ENCODE measurements at places on chromosomes 3 and 15.

DNA sequence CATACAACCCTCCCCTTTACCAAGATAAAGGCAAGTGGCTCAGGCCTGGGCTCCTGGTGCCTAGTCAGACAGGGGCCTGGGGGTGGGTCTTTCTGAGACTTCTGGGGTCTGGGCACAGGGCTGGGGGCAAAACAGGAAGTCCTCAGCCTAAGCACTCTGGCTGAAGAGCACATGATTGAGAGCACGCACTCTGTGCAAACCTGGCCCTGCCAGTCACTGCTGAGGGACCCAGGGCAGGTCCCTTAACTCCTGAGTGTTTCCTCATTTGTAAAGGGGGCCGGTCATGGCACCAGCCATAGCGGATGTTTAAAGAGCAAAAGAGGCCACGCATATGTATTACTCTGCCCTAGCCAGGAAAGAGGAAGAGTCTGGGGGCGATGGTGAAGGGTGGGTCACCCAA, 16.0 kb downstream of the TKT start:
- no peak for DNase-seq

- DNase-seq, result no peak
These were observed 24.3 kb upstream of the GPR171 start for GRCh38 chr3:151227266-151227806.

- peak; percentile 8 for DNase-seq
These were observed 2.1 kb upstream of the RHO start for GRCh38 chr3:129526121-129526900.

- DNase-seq, result no peak
These were observed 23.5 kb upstream of the SLC15A2 start for GRCh38 chr3:121870717-121871116.

- no peak for DNase-seq
These were observed 56.0 kb downstream of the KAT2B start for GRCh38 chr3:20096135-20096685.

DNA sequence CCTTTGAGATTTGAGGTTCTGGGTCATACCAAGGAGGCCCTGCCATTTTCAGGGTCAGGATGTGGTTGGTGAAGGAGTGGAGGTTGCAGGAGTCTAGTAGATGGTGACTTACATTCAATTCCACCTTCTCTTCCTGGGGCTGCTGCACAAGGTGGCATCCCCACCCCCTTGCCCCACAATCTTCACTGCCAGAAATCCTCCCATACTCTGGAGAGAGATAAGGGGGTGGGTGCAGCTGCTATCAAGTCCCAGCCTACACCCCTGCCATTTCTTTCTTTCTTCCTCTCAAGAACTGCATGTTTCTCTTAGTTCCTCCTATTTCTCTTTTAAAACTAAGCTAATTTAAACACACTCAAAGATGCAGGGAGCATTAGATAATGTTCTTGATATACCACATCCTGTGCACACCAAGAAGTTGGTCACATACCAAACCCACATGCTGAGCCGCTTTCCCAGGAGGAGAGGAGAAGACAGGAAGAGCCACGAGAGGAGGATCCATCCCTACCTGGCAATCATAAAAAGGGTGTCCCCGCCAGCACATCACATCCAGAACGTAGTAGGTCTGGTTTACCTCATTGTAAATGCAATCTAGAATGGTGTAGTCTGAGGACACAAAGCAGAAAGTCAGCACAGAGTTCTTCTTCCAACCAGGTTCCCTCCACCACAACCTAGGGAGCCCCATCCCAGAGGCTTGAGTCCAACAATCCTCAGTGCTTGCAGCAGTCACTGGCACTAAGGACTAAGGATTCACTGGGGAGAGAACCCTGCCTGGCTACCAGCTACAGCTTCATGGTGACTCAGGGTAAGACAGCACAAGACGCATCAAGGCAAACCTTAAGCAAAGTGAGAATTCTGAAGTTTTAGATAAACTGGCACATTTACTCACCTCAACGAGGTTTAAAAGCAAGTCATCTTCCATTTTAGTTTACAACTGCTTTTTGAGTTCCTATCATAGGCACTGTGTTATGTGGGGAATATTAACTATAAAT, 18.5 kb downstream of the SNUPN start:
- peak; percentile 36 for DNase-seq

GRCh38 chr3:101673953-101674352, 3.0 kb downstream of the ZBTB11 start:
- DNase-seq, result no peak

GRCh38 chr3:148455098-148455497, 242.6 kb upstream of the AGTR1 start:
- DNase-seq, result no peak

DNA sequence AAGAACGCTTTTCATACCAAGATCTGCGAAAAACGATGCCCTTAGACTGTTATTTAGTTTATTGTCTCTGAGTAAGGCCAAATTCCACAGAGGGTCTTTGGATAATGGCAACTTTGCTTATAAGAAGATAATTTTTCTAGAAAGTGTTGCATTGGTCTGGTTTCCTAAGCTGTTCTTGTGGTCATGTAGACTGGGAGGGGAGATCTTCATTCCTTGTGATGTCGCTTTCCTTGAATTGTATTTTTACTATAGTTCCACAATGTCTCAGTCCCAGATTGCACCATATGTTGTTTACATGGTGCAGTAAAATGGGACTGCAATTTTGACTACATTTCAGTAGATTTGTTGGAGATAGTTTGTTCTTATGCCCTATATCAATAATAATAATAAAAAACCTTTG, 28.8 kb upstream of the ST3GAL6 start:
- DNase-seq, result no peak

DNA sequence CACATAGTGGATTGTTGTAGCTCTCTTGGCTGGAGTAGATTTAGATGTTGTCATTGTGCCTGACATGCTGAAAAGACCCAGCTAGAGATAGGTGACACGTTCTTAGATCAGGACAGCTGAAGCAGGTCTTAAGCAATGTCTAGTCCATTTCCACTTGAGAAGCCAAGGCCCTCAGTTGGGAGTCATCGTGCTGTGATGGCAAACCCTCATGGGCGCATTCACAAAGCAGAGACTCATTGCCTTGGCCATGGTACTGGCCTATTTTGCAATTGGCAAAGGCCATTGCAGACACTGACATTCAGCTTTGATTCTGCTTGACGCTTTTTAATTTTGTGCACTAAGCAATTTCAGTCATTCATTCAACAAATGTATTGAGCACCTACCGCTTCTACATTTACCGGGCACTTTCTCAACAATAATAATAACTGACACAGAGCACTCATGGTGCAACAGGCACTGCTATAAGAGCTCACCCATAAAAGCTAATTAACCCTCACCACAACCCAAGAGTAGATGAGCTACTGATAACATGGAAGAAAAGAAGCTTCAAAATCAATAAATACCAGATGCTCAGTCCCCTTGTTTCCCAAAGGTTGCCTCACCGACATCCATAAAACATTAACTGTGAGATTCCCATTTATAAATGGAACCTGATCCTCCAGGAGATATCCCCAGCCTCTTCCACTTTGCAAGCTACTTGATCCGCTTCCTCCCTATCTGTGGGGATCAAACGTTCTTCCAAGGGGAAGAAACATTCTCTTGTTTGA, 200.1 kb downstream of the TLE3 start:
- no peak for DNase-seq

DNA sequence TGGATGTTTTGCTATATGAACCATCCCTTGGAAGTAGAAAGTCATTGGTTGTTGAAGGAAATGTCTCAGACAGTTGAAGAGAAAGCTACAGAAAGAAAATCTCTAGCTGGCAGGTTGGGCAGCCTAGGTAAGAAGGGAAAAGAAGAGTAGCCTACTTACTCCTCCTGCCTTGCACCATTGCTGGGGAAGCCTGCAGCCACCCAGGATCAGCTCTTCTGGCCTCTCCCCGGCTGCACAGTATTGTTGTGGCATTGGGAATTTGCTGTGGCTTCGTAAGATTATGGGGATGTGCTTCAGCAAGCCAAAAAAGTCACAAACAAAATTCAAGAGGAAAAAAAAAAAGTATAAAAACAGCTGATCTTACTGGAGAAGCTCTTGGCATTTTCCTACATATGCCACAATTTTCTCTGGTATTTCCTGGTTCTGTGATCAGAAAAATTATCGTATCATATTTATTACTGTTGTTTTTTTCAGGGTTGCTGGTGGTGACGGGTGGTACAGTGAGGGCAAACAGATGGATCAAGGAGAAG, 154.2 kb downstream of the TIGIT start:
- no peak for DNase-seq

GRCh38 chr3:44442596-44443309, 34.7 kb downstream of the ZNF445 start:
- no peak for DNase-seq

GRCh38 chr3:55341502-55342031, 145.5 kb downstream of the WNT5A start:
- no peak for DNase-seq

GRCh38 chr3:4855676-4856075, 123.6 kb upstream of the BHLHE40 start:
- DNase-seq, result no peak

DNA sequence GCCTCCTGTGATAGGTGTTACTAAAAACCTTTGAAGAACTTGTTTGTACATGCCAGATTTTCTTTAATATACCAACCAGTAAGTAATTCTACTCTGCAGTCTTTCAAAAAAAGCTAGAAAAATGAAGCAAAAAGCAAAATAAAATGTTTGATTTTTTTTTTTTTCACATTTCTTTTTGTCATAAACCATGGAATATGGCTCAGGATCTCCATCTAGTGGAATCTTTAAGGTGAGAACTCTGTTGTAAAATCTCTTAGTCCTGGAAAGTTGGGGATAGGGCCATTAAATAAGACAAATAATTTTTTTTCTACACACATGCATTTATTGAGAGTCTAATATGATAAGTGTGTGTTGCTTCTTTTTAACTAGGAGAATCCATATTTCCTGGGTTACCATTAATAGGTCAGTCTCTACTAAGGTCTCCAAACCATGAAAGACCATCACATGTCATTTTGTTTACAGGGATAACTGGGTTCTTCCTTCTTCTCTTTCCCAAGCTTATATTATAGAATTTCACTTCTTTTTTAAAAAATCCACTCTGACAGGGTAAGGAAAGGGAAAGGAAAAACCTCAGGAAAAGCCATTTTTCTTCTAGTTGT, 84.6 kb downstream of the SLC9A9 start:
- peak; percentile 6 for DNase-seq

- no peak for DNase-seq
These were observed 126.7 kb downstream of the MYLK start for GRCh38 chr3:123757281-123757940.

GRCh38 chr3:151501171-151501922, 40.5 kb upstream of the IGSF10 start:
- no peak for DNase-seq

GRCh38 chr15:91873138-91873536, 19.6 kb downstream of the SLCO3A1 start:
- DNase-seq, result no peak

GRCh38 chr3:188807006-188807405, 364.8 kb upstream of the TPRG1 start:
- DNase-seq, result no peak

DNA sequence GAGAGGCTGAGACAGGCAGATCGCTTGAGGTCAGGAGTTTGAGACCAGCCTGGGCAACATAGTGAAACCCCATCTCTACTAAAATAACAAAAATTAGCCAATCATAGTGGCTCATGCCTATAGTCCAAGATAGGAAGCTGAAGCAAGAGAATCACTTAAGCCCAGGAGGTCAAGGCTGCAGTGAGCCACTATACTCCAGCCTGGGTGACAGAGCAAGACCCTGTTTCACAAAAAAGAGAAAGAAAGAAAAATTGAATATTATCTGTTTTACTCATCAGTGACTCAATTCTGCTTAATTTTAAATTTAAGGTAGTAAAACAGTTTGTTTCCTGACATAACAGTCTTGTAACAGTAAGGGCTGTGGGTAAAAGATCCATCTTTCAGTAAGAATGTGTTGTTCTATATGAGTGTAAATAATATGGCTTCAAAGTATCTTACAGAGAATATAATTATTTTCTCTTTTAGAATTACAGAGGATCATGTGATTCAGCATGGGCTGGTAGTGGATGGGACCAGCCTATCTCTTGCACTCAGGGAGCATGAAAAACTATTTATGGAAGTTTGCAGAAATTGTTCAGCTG, 85.8 kb downstream of the ATP11B start:
- no peak for DNase-seq
